ENCODE measurements at places on chromosomes 4 and X.

DNA sequence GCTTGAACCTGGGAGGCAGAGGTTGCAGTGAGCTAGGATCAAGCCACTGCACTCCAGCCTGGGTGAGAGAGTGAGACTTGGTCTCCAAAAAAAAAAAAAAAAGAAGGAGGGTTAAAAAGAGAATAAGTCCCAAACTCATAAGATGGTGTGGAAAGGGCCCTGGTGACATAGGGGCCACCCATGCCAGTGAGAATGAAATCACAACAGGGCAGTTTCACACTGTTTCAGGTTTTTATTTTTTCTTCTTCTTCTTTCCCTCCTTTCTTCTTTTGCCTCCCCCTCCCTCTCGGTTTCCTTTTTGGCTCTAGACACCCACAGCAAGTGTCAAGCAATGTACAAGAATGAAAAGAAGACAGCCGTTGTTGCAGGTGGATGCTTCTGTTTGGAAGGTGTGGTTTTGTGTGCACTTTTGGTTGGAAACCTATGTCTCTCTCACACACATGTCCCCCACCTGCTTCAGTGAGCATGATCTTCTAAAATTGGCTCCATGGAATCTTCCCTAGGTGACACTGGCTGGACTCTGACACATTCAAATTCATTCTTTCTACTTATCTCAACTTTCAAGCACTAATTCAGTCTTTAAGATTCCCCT, 14.4 kb upstream of the TLR8 start:
- DNase-seq = no peak

DNA sequence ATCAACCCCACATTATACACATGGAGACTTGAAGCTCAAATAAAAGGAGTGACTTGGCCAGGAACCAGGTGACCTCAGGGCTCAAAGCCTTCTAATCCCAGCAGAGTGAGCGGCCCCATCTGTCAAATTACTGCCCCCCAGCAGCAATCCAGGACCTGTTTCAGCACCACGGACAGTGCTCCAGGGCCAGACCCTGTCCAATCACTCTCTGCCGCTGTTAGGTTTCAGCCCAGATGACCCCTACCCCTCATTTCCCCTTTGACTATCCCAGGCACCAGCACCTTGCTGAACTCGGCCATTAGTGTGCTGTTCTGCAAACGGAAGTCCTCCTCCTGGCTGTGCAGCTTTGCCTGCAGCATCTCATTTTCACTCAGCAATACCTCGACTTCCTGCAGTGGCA, 5.1 kb downstream of the GRIPAP1 start:
- DNase-seq = no peak

DNA sequence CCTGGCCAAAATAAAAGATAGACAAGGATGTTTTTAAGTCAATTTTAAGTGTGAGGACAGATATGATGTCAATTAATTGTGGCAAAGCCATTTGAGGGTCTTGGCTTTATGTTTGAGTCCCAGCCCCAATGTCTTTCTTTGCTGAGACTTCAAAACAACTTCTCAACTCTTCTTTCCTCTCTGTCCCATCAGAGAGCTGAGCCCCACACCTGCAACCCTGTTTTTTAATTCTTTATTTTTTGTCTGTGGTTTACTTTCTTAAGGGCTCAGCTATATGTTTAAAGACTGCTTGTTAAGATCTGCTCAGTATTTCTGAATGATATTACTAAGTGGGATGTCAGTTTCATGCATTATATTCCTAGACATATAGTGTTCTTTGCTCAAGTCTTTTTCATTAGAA, 164.3 kb downstream of the HS3ST1 start:
- no peak for DNase-seq

DNA sequence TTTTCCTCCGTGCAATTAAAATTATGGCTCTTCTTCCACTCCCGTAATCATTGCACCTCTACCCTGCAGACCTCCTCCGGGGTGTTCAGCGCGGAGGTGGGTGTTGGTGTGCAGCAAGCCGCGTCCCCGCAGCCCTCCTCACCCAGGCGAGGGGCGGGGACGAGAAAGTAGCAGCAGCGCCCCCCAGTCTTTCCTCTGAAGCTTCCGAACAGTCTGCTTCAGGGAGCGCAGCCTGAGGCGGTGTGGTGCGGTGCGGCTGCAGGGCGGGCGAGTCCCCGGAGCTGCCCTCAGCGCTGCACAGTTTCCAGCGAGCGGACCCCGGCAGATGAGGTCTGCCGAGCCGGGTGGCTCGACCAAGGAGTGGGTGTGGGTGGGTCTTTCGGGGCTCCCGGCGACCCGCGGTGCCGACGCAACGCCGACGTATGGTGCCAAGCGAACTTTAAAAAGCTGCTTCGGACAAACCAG, at the start of gene FRAS1:
Gene FRAS1 (plus strand): TSS at position 189 of the 465 bp plus-strand sequence. CDS start 687 bp downstream, outside the sequence.
- DNase-seq = no peak
